ENCODE measurements at places on chromosomes 5 and 9.

DNA sequence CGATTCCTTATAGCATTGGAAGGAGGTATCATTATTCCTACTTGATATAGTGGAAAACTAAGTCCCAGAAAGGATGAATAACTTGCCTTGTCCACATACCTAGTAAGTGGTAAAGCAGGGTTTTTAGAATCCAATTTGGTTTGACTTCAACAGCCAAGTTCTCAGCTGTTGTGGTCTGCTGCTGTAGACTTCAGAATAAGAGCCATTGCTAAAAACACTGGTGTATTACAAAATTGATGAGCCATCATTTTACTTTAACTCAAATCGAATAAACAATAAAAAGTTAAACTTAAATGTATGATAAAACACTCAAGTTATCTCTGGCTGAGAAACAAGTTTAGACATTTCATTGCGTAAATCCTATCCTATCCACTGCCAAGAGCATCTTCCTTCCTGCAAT lies 610.8 kb downstream of the TLE1 start:
- DNase-seq: no peak

DNA sequence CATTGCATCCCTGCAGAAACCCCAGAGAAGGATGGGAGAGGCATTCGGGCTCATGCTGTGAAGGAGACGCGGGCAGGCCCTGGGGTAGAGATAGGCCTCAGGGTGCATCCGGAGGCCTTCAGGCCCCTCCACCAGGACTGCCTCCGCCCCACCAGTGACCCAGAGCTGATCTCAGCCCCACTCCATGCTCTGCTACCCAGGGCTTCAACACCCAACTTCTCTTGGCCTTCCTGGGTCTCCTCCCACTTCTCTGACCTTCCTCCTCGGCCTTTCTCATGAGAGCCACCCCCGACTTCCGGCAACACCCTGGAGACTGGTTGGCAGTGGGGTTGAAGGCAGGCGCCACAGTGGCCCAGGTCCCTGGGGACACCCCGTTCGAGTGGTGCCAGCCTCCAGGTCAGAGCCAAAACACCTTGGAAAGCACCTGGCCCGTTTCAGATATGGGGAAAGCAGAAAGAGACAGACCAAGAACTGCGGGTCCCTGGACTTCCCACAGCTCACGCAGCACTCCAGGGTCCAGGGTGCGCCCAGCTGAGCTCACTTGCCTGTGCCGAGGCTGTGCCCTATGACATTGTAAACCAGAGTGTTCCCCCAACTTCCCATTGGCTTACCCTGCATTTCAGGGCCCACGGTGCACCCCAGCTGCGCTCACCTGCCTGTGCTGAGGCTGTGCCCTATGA lies 65.1 kb upstream of the OLFM1 start:
- DNase-seq: no peak

DNA sequence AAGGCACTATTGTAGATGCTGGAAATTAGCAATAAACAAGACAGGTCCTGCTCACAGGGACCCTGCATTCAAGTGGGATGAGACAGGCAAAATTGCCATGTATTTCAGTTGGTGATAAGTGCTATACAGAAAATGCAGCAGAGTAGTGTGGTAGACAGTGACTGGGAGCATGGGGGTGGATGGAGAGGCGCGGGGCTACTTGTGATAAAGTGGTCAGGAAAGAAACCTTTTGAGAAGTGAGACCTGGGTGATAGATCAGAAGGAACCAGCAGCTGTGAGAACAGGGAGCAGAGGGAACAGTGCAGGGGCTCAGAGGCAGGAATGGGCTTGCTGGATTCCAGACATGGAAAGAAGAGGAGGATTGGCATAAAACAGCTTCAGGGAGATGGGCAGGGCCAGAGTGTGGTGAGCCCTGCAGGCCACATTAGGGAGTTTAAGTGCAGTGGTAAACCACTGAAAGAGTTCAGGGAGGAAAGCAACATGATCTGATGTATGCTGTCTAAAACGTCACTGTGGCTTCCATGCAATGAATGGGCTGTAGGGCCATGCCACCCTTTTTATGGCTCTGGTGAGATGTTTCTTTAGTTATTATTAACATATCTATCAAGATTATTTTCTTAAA lies 7.3 kb downstream of the CRHBP start:
- DNase-seq: no peak

- DNase-seq: no peak
These were observed 2.7 kb upstream of the PCDH12 start for GRCh38 chr5:141960449-141961323.

- no peak for DNase-seq
These were observed 7.4 kb downstream of the DDX31 start for GRCh38 chr9:132662152-132662945.

DNA sequence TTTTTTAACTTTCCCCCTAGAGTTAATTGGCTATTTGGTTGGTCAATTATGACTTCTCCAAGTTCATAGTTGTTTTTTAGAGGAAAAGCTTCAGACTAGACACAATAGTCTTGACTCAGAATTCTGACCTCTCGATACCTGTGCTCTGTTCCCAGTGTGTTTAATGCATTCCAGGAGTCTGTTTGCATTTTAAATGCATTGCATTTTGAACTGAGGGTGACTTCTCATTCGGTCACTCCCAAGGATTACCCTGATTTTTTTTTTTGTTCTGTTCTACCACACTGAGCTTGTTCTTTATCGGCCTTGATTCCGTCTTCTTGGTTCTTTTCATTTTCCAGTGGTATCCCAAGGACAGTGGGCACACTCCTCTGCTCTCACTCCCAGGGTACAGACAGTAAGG lies 16.3 kb downstream of the ARHGEF28 start:
- no peak for DNase-seq

Measured in pulmonary artery endothelial cell (primary cell).